Ovary (tissue), 10 donors: ENCODE measurements at places on chromosomes 4 and X. TPM values are rescaled to one million over a fixed set of nuclear protein-coding genes. Genes with fewer than 3 reads are reported as not detected.

FAT1 gene
- total RNA-seq = 47.0 TPM

SLC38A5 gene
- 9.1 TPM for total RNA-seq

PABPC4L gene
- total RNA-seq = 2.4 TPM

COX7B2 gene
- total RNA-seq = not detected

SPANXA2 gene
- total RNA-seq = not detected

DRD5 gene
- total RNA-seq = 0.12 TPM

GAGE1 gene
- not detected for total RNA-seq

- DNase-seq = no peak
These were observed 53.7 kb downstream of the GPM6A start for GRCh38 chr4:175758050-175759024.

DNA sequence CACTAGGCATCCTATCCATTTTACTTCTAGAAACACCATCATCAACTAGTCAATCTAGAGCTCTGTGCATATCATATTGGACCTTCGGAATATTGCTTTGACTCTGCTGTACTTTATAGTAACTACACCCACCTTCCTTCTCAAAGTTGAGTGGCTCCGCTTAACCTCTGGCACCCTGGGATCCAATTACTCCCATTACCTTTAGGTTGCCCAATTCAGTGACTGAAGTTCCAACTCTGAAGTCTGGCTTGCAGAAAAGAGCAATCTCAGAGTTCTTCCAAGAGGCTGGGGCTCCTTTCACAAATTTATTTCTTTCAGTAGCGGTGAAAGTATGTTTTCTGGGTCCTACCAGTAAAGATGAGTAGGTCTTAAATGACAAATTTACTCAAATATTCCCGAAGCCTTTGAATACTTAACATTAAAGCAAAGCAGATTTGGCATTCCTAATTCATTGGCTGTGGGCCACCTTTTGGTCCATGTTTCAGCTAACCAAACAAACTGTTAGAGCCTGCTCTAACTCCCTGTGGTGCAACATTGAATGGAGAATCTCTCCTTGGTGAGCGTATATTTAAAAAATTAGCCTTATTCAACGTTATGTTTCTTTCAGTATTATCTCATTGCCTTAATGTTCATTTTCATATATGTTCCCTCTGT lies 1215.8 kb downstream of the RAPGEF2 start:
- no peak for DNase-seq

DNA sequence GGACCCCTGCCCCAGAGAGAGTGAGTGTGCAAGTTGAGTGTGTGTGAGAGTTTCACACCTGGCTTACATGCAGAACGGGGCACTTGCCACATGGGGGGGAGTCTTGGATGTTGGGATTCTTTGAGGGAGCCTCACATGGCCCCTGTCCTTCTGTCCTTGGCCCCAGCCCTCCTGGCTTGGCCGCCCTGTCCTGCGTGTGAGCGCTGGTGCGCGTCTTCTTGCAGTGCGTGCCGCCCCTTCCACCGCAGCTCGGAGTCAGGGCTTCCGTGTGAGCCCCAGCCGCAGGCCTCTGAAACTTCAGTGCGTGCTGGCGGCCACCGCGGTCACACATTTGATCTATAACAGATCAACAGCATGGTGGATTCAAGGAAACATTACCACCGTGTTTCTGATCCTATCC lies 30.1 kb upstream of the HGFAC start:
- DNase-seq = peak; percentile 30

GRCh38 chr4:54837576-54838140 lies 179.9 kb downstream of the KIT start:
- DNase-seq = no peak

- DNase-seq = no peak
These were observed 86.2 kb upstream of the BLTP1 start for GRCh38 chr4:122065915-122066314.

DNA sequence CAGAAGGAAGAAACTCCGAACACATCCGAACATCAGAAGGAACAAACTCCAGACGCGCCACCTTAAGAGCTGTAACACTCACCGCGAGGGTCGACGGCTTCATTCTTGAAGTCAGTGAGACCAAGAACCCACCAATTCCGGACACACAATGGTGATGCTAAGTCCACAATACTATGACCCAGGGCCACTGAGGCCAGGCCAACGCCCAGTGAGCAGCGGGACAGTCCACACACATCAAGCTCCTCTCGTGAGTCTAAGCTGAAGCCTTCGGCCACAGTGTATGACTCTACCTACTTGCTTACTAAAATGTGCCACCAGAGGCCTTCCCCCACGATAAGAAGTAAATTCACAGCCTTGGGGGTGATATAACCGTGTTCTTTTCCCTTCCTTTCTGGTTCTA lies 10.2 kb upstream of the CDKN2AIP start:
- DNase-seq = no peak

GRCh38 chr4:151961456-151961855 lies 200.6 kb upstream of the GATB start:
- no peak for DNase-seq

- no peak for DNase-seq
These were observed at the start of gene RS1 for GRCh38 chrX:18672008-18672407. Gene RS1 (minus strand): TSS chrX:18672108. CDS start chrX:18672068, 40 bp downstream.

- no peak for DNase-seq
These were observed 224.3 kb downstream of the DCLK2 start for GRCh38 chr4:150302553-150302952.

GRCh38 chr4:183548306-183548705 lies 43.4 kb downstream of the ING2 start:
- DNase-seq = no peak
